ENCODE measurements at places on chromosomes 2 and 18.

DNA sequence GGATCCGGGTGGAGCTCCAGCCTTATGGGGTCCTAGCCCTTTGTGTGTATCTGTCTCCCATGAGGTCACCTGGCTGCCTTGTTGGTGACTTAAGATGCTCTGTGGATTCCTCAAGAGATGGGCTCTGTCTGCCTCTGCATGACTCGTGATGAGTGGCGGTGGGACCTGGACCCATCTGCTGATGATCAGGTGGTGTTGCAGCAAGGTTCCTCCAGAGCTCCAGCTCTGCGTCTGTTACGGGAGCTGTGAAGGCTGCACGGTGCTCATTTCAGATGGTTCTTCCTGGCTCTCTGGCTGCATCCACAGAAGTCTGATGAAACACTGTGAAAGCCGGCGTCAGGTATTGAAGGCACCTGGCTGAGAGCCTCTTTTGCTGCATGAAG lies 2.4 kb downstream of the AGAP1 start:
- DNase-seq: peak; percentile 15

DNA sequence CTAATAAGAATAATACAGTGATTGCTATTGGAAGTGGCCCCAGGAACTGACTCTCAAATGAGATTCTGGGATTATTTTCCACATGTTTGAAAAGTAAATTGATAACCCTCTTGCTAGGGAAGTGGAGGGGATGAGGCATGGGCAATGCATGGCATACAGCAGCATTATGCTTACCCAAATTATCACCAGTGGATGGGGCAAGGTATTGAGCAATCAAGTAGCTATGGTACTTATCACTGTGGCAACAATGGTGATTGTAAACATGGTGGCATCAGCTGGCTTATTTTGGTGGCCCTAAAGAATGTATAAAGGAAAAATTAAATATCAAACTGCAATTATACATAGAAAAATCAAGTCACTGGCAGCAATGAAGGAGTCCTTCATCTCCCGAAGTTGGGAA lies 155.1 kb downstream of the FIGN start:
- DNase-seq: no peak

DNA sequence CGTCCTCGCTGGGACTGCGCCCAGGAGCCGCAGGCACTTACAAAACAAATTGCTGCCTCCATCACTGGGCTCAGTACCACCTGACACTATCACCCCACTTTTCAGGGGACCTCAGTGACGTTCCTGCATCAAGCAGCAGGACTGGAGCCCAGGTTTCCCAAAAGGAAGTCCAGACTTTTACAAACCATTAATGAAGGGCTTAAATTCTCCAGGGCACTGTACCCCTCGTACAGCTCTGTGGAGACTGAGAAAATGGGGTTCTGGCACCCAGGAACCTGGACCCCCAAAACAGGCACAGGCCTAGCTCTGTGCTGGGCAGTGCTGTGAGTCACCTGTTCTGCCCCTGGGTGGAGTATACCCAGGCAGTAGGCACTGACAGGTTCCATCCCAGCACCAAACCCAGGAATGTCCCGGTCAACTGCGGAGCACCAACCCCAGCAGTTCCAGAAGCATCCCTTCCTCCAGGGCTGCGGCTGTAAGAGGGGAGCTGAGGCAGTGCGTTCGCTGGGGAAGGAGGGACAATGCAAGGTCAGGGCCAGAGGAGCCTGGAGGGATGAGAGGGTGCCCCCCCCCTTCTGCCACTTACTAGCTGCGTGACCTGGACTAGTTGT lies 24.6 kb upstream of the NOTO start:
- DNase-seq: no peak

- peak; percentile 81 for DNase-seq
These were observed 24.8 kb downstream of the GALM start for GRCh38 chr2:38690499-38691420.

DNA sequence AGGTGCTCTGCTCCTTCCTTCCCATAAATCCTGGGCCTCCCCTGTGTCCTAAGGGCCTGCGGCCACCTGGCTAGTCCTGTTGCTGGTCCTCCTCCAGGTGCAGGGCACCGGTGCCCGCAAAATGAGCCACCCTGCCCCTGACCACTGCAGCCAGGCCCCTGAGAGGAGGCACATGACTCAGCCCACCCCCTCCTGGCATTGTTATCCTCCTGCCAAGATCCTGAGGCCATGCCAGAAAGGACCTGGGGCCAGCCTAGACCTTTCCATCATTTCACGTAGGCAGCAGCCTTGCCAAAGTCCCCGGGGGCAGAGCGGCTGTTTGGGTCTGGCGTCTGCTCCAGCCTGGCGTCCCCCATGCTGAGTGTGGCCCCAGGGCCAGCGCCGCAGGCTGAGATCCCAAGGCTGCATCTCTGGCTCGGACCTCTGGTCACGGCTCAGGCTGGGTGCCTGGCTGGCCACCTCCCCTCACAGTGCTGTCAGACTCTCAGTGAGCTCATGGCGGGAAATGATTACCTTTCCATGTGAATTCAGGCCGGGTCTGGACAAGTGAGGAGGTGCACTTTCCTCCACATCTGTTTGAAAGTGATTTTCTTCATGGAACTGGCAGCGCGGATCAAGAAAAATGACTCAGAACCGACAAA lies 81.0 kb downstream of the NDUFA10 start:
- no peak for DNase-seq

DNA sequence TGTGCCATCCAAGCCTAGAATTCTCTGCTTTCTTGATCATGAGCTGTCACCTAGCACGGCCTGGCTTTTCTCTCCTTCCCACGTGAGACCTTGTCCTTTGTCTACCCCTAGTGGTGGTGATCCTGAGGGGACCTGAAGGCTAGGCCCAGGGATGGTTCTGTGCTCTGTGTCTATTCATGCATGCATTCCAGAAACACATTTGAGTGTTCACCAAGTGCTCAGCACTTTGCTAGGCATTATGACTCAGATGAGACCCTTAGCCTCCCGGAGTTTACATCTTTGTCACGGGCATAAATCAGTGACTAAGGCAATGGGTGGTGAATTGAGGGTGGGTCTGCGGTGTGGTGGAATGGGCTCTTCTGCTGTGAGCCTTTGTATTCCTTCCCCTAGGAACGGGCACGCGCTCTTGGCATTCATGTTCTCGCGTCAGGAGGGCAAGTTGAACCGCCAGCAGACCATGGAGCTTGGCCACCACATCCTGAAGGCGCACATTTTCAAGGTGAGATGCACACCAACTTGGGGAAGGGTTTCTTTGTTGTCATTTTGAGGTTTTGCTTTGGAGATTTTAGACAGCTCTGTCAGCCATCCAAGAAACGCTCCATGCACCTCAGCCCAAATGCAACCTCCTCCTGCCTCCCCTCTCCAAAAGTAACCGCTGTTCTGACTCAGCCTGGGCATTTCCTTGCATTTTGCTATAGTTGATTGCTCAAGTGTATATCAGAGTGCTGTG lies 100.9 kb downstream of the WDSUB1 start:
- DNase-seq: peak; percentile 99

- no peak for DNase-seq
These were observed 47.1 kb upstream of the SELENOI start for GRCh38 chr2:26298638-26299393.

DNA sequence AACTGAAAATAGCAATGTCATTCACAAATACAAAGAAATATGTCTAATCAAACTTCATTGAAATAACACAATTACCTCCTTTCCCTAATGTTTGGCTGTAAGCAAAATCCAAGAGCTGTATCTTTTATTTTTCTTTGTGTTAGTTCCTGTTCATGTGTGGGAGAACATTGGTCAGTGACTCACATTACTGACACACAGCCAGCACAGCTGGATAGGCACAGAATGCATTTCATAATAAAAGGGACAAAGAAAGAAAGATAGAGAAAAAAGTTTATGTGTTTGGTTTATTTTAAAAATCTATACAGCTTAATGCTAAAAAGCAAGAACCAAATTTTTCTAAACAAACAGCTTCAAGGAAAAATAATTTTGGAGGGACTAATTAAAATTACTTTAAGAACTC lies 185.6 kb upstream of the COL3A1 start:
- DNase-seq: peak; percentile 68

DNA sequence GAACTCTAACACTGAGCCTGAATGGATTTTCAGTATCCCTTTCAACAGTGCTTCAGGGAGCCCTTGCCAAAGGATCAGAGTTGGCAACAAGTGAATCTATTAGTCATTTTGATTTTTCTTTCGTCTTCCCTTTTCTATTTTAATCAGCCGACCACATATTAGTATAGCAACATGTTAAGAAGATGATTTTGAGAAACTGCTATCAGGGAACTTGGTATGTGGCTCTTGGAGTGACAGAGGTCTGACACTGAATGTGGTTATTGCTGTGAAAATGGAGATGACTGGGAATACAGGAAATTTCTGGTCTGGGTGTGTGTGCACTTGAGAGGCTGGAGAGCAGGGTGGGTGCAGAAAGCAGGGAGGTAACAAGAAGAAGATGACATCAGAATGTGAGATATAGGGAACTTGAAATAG lies 28.7 kb upstream of the IL1RL1 start:
- DNase-seq: no peak

GRCh38 chr2:239206042-239206441 lies 194.8 kb downstream of the HDAC4 start:
- no peak for DNase-seq
